AG04449 (cell line): ENCODE measurements at places on chromosomes 7 and 10.

- DNase-seq, result no peak
Observed at GRCh38 chr7:112757337-112757736, 32.9 kb downstream of the TMEM168 start.

- DNase-seq, result no peak
Observed at GRCh38 chr10:113473011-113473410, 79.8 kb upstream of the HABP2 start.

DNA sequence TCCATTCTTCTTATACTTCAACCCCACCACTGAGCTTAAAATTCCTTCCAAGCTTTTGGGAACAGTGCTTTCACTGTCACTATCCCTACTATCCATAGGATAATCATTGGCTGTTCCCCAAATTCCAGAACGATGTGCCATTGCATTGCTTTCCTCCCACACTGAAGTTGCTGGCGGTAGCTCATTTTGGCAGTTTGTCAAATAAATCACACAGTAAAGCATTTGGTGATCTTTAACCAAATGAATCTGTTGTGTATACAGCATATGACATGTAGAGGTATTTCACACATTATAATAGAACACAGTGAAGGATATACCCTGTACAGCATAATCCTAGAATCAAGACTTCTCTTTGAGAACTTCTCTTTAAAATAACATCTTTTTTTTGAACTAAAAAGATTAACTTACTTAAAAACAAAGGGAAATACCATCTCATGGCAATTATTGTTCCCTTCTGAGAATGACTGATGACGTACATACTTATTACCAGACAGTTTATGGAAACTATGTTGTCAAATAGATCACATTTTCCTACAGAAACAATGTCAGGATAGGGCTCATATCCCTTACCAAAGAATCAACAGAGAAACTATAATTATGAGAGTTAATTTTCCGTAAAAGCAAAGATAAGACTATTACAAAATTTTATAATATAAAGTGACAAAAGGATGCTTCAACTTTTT lies 93.6 kb downstream of the CTNNA3 start:
- DNase-seq, result peak; percentile 82

- DNase-seq, result peak; percentile 12
Observed at GRCh38 chr10:36256166-36256565, 614.1 kb upstream of the FZD8 start.

- DNase-seq, result no peak
Observed at GRCh38 chr7:44706788-44707557, 41.7 kb upstream of the ZMIZ2 start.

GRCh38 chr10:1094112-1095057 lies 38.2 kb downstream of the WDR37 start:
- no peak for DNase-seq

DNA sequence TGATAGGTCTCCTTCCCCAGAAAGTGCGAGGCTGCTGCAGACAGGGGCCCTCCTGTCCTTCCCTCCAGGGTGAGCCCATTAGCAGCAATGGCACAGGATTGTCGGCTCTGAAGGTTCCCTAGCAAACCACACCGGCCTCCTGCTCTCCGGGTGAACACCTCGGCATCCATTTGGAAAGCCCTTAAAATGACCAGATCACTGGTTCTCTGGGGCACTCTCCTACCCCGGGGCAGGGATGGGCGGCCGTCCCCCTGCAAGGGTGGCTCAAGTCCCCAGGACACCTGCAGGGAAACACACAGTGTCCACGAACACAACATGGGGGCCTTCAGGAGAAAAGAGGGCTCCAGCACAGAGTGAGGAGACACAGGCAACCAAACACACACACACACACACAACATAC lies 459.1 kb downstream of the PTPRN2 start:
- no peak for DNase-seq

DNA sequence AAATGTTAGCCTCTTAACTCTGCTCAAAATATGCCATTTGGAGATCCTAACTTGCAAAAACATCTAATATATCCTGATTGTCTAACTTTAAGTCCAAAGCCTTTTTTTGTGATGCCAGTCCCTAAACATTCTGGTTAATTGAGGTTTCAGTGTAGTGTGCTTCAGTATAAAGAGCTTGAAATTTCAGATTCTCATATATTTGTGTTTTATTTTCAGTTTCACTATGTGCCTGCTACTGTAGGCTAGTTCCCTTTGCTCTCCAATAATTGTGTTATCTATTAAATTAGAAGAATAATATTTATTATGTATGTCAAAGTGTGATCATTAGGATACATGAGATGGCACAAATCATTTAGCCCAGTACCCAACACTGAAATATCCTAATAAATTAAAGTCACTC lies 1361.2 kb downstream of the XPNPEP1 start:
- no peak for DNase-seq

GRCh38 chr7:123754271-123754871 lies 5.6 kb upstream of the WASL start:
- DNase-seq, result no peak
